ENCODE measurements at places on chromosomes 16 and 17. TPM values are rescaled to one million over a fixed set of nuclear protein-coding genes. Genes with fewer than 3 reads are reported as not detected.

GRCh38 chr17:47997586-47997985 lies 26.7 kb downstream of the CDK5RAP3 start:
- H3K4me3 ChIP-seq = no peak overlapping the region
- H3K4me1 ChIP-seq = no peaks in the 10 kb centered on the region
- no peaks in the 10 kb centered on the region for H3K36me3 ChIP-seq
- DNase-seq = no peak
- H3K27me3 ChIP-seq = no peaks in the 10 kb centered on the region

DNA sequence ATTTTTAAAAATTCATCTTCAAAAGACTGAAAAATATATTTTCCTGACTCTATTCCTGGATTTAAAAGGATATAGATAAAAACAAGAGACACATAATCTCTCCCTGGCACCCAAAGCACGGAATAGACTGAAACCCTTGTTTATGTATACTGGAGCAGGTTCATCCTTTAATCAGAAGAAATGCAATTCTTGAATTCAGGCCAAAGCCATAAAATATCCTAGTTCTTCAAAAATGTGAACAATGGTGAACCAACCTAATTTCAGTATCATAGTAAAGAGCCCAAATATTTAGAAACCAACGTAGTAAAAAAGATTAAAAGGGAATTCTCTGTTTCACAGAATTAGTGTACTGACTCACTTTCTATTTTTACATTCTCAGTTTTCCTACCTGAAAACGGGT lies 188.5 kb upstream of the C17orf78 start:
- no peak overlapping the region for H3K4me3 ChIP-seq
- no peak overlapping the region for H3K27ac ChIP-seq
- no peaks in the 10 kb centered on the region for H3K27me3 ChIP-seq
- no peaks in the 10 kb centered on the region for H3K4me1 ChIP-seq
- H3K36me3 ChIP-seq = peaks cover 23% of the 10 kb centered on the region

CYTH1 gene
- 368 TPM for total RNA-seq

GRCh38 chr16:30030841-30031413 lies at the start of gene TLCD3B:
TSS of gene TLCD3B (minus strand) at chr16:30031271. CDS start at chr16:30030527, 744 bp downstream.
- peaks cover 13% of the 10 kb centered on the region for H3K27me3 ChIP-seq
- H3K4me3 ChIP-seq = no peak within 1 kb of the TSS
- peaks cover 10% of the 10 kb centered on the region for H3K4me1 ChIP-seq

DNA sequence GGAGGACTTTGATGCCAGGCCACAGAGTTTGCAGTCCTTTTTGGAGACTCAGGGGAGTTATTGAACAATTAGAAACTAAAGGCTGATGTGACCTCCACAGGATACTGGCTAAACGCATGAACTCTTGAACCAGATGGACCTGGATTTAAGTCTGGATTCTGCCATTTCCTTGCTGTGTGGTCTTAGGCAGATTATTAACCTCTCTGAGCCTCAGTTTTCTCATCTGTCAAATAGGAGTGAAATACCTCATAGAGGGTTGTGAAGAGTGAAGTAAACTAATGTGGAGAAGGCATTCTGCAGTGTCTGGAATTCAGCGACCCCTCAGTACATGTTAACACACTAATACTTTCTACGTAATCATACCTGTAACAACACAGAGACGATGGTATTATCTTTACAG lies 93.5 kb downstream of the PRKCB start:
- H3K4me3 ChIP-seq = no peak overlapping the region
- peaks cover 14% of the 10 kb centered on the region for H3K36me3 ChIP-seq
- no peaks in the 10 kb centered on the region for H3K27me3 ChIP-seq
- no peak overlapping the region for H3K27ac ChIP-seq
- H3K4me1 ChIP-seq = peaks cover 19% of the 10 kb centered on the region

GRCh38 chr16:89473136-89473712 lies 17.1 kb downstream of the ANKRD11 start:
- no peak for DNase-seq
- peaks cover 47% of the 10 kb centered on the region for H3K4me1 ChIP-seq
- no peak overlapping the region for H3K27ac ChIP-seq
- H3K27me3 ChIP-seq = no peaks in the 10 kb centered on the region

DNAI2 gene
- not detected for total RNA-seq

DNA sequence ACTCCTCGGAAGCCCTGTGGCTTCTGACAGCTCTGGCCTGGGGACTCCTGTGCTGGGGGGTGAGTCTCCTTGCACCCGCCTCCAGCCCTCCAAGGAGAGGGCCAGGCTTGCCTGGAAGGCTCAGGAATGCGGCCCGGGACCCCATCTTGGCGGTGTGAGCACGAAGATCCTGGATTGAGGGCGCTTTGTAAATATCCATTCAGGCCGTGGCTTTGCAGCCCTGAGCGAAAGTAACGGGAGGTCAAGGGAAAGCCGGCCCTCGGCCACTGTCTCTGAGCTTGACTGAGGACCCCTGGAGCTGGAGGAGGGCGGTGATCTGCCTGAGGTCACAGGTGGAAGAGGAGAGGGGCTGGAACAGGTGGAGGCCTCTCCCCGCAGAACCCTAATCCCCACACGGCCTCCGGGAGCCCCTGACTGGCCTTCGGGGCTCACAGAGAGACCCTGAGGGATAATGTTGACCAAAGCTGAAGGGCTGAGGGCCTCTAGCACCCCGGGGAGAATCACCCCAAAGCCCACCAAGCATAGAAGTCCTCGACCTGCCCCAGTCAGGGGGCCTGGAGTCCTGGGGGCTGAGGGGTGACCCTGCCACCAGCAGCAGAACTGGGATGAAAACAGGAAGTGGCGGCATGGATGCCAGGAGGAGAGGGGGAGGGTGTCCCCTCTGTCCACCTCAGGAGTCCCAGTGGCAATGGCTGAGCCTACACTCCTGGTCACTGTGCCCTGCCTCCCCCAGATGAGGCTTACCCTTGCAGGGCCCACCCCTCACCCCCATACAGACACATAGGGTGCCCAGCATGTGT lies 8.3 kb upstream of the RASD1 start:
- no peak for DNase-seq
- H3K4me3 ChIP-seq = no peak overlapping the region
- H3K36me3 ChIP-seq = no peaks in the 10 kb centered on the region
- no peak overlapping the region for H3K27ac ChIP-seq
- H3K4me1 ChIP-seq = no peaks in the 10 kb centered on the region
- peaks cover 2% of the 10 kb centered on the region for H3K27me3 ChIP-seq

PPP1R27 gene
- total RNA-seq = not detected

GRCh38 chr16:6964679-6965078 lies 368.0 kb upstream of the RBFOX1 start:
- H3K4me3 ChIP-seq = no peak overlapping the region
- H3K27ac ChIP-seq = no peak overlapping the region
- no peak for DNase-seq
- H3K4me1 ChIP-seq = no peaks in the 10 kb centered on the region
- no peaks in the 10 kb centered on the region for H3K36me3 ChIP-seq

GRCh38 chr16:1678500-1679098 lies 520 bp downstream of the JPT2 start:
- H3K4me3 ChIP-seq = peak overlapping the region; percentile 71
- DNase-seq = peak; percentile 75

DNA sequence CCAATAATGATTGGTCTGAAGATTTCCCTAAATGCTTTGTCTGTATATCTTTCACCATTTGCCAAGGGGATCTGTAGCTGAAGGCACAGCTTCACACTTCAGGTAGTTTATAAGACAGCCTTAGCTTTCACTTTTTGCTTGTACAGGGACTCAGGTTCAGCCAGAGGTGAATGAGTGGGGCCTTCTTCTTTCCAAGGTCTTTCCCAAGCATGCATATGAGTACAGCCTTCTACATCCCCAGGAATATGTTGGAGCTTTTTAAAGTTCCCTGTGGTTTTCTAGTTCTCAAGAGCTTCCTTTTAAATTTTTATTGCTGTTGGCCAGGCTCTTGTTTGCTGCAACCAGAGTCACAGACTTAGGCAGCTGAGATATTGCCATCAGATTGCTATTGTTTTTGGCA lies 17.9 kb upstream of the SPDYE4 start:
- no peak overlapping the region for H3K27ac ChIP-seq
- DNase-seq = no peak
- no peak overlapping the region for H3K4me3 ChIP-seq
- H3K27me3 ChIP-seq = peaks cover 7% of the 10 kb centered on the region
- H3K4me1 ChIP-seq = no peaks in the 10 kb centered on the region

DNA sequence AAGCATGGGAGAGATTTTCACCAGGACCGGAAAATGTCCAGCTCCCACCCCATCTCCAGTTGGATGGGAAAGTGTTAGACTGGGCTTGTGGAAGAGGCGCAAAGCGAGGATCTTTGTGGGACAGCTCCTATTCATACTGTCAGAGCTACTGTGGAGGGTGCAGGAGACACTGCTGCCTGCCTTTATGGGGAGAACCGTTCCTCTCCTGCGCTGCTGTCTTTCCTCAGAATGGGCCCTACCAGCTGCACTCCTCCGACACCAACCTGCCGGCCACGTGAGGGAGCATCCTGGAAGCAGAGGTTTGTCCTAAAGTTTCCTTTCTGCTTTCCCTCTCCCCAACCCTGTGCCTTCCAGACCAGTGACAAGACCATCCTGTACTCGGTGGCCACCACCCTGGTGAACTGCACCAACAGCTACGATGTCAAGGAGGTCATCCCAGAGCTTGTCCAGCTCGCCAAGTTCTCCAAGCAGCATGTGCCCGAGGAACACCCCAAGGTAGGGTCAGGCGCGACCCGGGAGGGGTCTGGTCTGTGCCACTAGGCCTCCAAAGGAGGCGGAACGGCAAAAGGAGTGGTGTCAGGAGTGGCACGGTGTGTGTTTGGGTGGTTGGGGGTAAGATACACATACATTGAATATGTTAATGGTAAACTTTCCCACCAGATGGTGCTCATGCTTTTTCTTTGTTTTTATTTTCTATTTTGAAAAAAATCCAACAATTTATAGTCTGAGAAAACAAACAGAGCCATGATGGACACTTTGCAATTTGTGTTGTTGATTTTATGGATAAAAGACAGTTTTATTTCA lies 23.0 kb downstream of the SLC35G3 start:
- no peaks in the 10 kb centered on the region for H3K36me3 ChIP-seq
- H3K27me3 ChIP-seq = no peaks in the 10 kb centered on the region
- H3K27ac ChIP-seq = no peak overlapping the region
- H3K4me3 ChIP-seq = no peak overlapping the region
- no peaks in the 10 kb centered on the region for H3K4me1 ChIP-seq

GRCh38 chr16:27665881-27666280 lies 115.9 kb downstream of the KATNIP start:
- no peaks in the 10 kb centered on the region for H3K27me3 ChIP-seq
- DNase-seq = no peak
- H3K36me3 ChIP-seq = no peaks in the 10 kb centered on the region
- H3K4me3 ChIP-seq = no peak overlapping the region
- no peaks in the 10 kb centered on the region for H3K4me1 ChIP-seq

GRCh38 chr16:87602001-87602775 lies at the start of gene JPH3:
TSS of gene JPH3 (plus strand) at chr16:87602508. CDS start at chr16:87603147, 639 bp downstream.
- H3K4me3 ChIP-seq = no peak within 1 kb of the TSS
- peaks cover 67% of the 10 kb centered on the region for H3K27me3 ChIP-seq
- peaks cover 7% of the 10 kb centered on the region for H3K4me1 ChIP-seq
- H3K27ac ChIP-seq = no peak within 1 kb of the TSS
- H3K36me3 ChIP-seq = no peaks in the 10 kb centered on the region

ABCA3 gene
- 5.1 TPM for total RNA-seq

DLG4 gene
- 12.5 TPM for total RNA-seq

GRCh38 chr16:82628711-82629110 lies 1.9 kb downstream of the CDH13 start:
- peaks cover 42% of the 10 kb centered on the region for H3K27me3 ChIP-seq
- H3K4me3 ChIP-seq = no peak overlapping the region
- no peaks in the 10 kb centered on the region for H3K4me1 ChIP-seq
- no peak for DNase-seq

DNA sequence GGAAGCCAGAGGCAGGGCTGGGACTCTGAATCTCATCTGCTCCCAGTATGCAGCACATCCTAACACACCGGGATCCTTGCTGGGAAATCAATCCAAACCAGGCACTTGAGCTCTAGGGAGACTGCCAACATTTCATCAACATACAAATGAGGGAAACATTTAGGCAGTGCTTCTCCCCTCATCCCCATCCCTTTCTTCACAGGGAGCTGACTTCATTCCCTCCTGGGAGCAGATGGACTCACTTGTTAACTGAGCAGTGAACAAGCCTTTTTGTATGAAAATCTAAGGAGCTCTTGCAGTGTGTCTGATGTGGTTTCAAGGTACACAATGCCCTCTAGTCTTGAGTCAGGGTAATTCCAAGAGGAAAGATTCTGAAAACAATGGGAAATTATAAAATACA lies 96.3 kb downstream of the TMEM114 start:
- H3K27ac ChIP-seq = no peak overlapping the region
- H3K4me1 ChIP-seq = no peaks in the 10 kb centered on the region
- H3K4me3 ChIP-seq = no peak overlapping the region

- H3K27me3 ChIP-seq = peaks cover 7% of the 10 kb centered on the region
- H3K27ac ChIP-seq = no peak overlapping the region
- H3K36me3 ChIP-seq = no peaks in the 10 kb centered on the region
- H3K4me3 ChIP-seq = no peak overlapping the region
These were observed 57.8 kb upstream of the TMEM97 start for GRCh38 chr17:28261219-28261618.

- peak overlapping the region; percentile 79 for H3K27ac ChIP-seq
- H3K27me3 ChIP-seq = no peaks in the 10 kb centered on the region
- DNase-seq = peak; percentile 78
- peaks cover 40% of the 10 kb centered on the region for H3K4me1 ChIP-seq
- H3K36me3 ChIP-seq = no peaks in the 10 kb centered on the region
These were observed 5.9 kb downstream of the CTF1 start for GRCh38 chr16:30902029-30902972.

DNA sequence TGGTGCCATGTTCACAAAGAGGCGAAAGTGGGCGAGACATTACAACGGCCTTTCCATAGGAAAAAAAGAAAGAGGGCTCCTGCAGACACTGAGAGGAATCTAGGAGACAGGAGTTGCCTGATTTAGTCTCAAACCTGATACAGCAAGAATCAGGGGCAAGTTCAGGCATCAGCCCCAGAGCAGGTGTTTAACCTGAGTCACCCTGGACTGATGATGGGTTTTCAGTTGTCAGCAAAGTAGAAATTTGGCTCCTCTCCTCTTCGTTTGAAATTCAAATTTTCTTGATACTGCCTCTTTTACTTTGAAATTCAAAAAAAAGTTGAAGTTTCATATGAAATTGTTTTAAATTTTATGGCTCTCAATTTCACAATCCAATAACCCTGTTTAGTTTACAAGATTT lies 189.5 kb downstream of the ABCC12 start:
- H3K27ac ChIP-seq = no peak overlapping the region
- H3K4me3 ChIP-seq = no peak overlapping the region
- DNase-seq = no peak
- H3K4me1 ChIP-seq = no peaks in the 10 kb centered on the region

DNA sequence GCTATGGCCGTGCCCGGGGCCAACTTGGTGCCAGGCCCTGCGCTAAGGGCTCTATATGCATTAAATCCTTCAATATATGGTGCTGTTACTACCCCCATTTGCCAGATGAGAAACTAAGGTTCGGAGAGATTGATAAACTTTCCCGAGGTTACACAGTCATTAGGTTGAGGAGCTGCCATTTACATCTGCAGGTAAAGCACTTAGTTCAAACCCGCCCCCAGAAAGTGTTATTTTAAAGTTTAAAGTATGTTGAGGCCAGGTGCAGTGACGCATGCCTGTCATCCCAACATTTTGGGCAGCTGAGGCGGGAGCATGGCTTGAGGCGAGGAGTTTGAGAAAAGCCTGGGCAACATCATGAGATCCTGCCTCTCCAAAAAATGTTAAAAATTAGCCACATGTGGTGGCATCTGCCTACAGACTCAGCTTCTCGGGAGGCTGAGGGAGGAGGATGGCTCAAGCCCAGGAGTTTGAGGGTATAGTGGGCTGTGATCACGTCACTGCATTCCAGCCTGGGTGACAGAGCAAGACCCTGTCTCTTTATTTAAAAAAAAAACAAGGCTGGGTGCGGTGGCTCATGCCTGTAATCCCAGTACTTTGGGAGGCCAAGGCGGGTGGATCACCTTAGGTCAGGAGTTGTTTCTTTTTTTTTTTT lies 264.7 kb downstream of the PARN start:
- peaks cover 2% of the 10 kb centered on the region for H3K27me3 ChIP-seq
- no peak overlapping the region for H3K27ac ChIP-seq
- no peak overlapping the region for H3K4me3 ChIP-seq
- no peaks in the 10 kb centered on the region for H3K36me3 ChIP-seq

All from B cell (primary cell).